ENCODE measurements at places on chromosomes 12 and 14.

GRCh38 chr14:23436327-23437132 is 1.1 kb upstream of the MYH7 start:
- DNase-seq = no peak

DNA sequence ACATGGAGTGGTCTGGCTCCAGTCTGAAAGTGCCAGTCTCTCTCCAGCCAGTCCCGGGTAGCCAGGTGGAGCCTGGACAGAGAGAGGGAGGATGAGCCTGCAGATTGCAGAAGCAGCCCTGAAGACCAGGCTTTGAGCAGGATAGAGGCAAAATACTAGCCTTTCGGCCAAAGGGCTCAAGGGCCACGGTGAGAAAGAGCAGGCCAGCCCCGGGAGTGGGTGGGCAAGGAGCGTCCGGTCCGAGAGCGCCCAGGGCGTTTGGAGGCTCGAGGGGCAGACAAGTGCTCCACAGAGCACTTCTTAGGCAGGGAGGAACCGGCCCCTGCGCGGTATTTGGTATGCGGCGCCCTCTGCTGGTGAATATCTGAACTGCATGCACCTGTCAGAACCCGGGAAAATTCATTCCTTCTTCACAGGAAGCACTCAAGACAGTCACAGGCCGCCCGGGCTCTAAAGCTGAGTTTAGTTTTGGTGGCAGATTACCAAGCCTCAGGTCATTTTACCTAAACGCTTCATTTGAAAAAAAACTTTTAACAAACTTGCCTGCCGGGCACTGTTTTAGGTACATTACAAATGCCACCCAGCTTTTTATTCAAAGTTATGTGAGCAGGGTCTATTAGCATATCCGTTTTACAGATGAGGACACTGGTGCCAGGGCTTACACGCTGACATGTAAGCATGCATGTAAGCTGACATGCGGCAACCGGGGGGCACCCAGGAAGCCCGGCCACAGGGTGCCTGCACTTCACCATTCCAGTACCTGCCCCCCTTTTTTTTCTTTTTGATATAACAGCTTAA is 21.0 kb upstream of the PSMC1 start:
- peak; percentile 72 for DNase-seq

GRCh38 chr12:32272465-32272864 is 126.9 kb upstream of the FGD4 start:
- no peak for DNase-seq

- no peak for DNase-seq
These were observed 288.0 kb downstream of the DPF3 start for GRCh38 chr14:72605921-72606220.

GRCh38 chr12:70756118-70756517 is 118.9 kb upstream of the PTPRB start:
- peak; percentile 77 for DNase-seq

Measured in GM23248 (cell line).